ENCODE measurements at places on chromosomes 3 and 15.

GRCh38 chr3:30649572-30650318, 43.3 kb downstream of the TGFBR2 start:
- DNase-seq = peak; percentile 89

DNA sequence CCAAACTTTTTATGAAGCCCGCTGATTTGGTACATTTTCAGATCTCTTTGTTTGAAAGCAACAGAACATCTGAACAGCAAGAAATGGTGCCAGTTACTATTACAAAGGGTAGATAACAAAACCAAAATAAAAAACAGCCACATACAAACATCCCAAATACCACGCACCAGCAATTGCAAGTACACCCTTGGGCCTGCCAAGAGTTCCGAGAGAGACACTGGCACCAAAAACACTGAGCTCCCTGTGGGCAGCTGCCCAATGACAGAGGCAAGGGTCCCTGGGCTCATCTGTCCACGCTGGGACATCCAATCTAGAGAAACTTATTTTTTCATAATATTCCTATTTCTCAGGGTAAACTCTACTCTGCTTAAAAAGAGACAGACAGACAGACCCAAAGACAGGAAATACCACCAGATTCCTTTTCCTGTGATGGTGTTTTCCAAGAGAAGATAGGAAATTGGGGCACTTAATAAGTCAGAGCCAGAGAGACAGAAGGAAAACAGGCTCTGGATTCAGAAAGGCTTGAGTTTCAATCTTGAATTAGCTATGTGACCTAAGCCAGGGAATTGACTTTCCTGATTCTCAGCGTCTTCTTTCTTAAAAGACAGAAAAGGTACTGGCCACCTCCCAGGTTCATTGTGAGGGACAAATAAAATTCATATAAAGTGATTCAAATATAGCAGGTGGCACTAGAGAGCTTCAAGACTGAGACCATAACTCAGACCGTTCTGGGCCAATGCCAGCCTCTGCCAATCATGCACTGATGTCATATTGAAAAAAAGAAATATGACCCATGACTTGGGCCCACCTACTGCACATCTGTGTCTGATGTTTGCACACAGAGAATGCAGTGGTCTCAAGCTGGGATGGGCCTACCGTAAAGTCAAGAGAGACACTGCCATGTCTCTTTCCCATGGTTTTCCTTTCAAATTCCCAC, 61.3 kb downstream of the FOXP1 start:
- peak; percentile 36 for DNase-seq

DNA sequence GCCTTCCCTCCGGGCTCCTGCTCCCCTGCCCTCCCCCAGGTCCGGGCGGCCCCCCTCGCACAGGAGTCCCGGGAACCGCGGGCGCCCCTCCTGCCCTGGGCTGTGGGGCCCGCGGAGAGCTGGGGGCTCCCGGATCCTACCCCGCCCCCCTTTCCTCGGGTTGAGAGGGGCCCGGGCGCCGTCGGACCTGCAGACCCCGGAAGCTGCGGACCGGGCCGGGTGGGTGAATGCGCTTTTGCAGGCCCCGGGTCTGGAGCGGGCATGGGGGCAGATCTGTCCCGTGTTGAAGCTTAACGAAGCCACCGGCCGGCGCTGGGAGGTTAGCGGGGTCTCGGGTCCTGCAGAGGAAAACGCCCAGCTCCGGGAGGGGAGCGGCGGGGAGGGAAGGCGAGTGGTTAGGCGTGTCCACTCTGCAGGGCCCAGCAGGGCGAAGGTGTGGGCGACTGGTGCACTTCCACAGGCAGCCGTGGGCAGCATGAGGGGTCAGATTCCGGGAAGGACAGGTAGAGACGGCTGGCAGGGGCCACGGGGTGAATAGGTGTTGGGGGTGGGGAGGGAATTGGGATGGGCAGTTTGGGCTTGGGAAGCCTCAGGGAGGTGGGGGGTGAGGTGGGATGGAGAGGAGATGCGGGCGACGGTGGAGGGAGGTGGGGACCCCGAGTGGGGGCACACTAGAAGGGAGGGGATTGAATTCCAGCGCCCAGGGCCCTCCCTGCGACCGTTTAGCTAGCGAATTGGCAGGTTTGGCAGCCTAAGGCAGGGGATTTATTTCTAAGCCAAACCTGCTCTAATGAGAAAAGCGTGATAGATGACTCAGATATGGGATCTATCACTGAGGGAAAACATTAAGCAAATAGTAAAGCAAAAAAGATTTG, 635 bp downstream of the CD276 start:
- DNase-seq = peak; percentile 60

DNA sequence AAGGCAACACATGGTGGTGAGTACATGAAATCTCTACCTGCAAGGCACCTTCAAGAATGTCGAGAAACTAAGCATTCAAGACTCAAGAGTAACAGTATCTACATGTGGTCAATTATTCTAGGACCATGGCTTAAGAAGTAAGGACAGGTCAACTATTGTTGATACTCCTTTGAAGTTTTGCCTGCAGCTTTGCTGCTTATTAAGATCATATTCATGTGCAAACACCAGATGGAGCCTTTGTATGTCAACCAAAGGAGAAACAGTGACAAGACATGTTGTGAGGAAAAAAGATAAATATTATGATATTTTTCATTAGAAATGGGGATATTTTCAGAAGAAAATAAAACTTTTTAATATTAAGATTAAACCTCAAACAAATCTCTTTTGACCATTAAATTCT, 52.3 kb upstream of the FGF7 start:
- peak; percentile 40 for DNase-seq

GRCh38 chr3:178202194-178202593, 334.0 kb upstream of the KCNMB2 start:
- DNase-seq = no peak

DNA sequence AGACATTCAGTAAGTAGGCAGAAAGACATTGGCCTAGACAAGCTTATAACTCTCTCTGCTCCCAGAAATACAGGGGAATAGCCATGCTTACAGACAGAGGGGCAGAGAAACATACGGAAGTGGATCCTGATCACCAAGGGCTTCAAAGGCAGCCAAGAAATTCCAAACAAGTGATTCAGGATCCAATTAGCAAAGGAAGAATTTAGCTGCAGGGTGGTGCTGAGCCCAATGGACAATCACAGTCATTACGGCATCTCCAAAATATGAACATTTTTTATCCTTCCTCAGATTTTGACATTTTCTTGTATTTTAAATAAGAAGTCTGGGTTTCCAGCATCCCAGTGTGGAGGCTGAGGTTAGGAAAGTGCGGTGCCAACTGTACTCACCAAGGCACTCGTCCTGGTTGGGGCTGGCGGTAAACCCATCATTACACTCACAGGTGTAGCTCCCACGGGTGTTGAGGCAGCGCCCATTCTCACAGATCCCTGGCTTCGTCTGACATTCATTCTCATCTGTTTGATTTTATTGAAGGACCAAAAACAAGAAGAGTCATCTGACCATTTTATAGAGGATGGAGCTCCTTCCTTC, 96.8 kb downstream of the DUT start:
- peak; percentile 99 for DNase-seq

DNA sequence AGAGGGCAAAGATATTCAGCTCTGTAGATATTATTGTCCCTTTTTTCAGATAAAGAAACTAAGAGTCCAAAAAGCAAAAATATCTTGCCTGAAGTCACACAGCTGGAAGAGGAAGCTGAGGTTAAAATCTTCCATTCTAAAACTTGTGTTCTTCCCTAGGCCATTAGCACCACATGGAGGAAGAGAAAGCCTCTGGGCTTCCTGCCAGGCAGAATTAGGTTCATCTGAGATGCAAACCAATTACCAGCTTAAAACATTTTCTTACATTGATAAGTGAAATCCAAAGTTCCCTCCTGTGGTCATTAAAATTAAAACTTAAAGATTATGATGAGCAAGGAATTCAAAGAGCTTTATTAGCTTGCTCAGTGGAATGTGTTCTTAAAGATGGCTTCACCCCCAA, 235.3 kb upstream of the SETMAR start:
- no peak for DNase-seq

DNA sequence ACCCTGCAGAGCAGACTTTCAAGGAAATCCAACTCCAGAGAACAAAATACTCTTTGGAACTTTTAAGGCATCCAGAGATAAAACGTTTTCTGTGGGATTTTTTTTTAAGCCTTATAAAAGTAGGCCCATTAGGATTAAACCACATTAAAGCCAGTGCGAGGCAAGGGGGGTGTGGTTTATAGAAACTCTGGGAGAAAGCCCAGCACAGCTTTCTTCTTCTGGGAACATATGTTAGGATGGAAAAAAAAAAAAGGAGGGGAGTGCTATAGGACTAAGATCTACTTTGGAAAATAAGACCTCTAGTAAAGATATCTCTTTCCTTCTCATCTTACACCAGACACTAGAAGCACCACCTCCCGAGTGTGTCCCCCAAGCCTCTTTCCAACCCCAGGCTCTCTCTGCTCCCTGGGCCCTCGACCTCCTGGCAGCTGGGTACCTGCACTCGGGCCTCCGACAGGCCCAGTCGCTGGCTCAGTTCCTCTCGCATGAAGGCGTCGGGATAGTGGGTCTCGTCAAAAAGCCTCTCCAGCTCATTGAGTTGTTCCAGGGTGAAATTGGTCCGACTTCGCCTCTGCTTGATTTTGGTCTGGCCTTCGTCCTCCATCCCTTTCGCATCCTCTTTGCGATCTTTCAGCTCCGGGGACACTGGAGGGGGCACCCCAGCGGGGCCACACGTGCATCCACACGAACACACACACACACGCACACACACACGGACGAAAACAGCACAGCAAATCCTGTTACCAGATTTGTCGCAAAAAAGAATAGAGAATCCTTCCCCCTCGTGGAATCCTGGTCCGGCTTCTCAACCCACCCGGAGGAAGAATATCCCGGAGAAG, 3.8 kb downstream of the SHOX2 start:
- no peak for DNase-seq

GRCh38 chr15:57215881-57216280, 160.4 kb upstream of the CGNL1 start:
- DNase-seq = no peak

DNA sequence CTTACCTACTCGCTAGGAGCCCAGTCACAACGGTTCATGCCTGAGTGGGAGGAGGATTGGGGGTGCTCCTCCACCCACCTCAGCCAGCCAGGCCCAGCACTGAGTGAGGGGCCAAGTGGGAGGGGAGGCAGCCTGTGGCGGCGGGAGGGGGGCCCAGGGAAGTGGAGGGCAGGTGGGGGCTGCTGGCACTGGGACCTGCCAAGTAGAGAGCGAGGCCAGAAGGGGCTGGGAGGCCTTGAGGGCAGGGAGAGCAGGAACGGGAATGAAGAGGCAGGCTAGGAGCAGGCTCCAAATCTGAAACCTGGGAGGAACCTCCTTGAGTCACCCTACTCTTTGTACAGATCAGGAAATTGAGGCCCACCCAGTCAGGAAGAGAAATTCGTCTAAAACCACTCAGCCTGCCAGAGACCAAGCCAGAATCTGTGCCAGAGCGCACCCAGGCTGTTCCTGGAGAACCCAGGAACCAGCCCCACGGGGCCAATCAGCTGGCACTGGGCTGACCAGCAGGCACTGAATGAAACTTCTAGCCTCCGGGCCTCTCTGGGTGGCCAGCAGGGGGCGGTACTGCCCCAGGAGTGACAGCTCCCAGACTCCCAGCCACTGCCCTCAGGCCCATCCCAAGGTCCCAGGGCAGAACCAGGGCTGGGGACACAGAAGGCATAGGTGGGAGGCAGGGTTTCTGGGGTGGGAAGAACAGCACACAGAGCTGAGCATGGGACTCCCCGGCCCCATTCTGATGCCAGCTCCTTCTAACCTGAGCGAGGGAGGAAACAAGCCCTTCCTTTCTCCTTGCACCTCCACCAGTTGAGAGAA, 14.8 kb upstream of the CYP11A1 start:
- DNase-seq = peak; percentile 86

DNA sequence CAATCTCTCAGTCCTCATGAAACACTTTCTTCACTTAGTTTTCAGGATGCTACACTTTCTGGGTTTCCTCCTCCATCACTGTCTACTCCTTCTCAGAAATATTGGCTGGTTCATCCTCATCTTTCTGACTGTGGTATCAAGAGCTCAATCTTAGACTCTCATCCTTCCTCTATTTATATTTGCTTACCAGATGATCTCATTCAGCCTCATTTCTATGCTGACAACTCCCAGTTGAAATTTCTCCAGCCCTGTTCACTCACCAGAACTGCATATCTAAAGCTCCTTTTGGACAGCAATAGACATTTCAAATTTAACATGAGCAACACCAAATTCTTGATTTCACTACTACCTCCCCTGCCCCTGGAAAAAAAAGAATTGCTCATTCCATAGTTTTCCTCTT, 48.0 kb upstream of the FBN1 start:
- DNase-seq = peak; percentile 88

DNA sequence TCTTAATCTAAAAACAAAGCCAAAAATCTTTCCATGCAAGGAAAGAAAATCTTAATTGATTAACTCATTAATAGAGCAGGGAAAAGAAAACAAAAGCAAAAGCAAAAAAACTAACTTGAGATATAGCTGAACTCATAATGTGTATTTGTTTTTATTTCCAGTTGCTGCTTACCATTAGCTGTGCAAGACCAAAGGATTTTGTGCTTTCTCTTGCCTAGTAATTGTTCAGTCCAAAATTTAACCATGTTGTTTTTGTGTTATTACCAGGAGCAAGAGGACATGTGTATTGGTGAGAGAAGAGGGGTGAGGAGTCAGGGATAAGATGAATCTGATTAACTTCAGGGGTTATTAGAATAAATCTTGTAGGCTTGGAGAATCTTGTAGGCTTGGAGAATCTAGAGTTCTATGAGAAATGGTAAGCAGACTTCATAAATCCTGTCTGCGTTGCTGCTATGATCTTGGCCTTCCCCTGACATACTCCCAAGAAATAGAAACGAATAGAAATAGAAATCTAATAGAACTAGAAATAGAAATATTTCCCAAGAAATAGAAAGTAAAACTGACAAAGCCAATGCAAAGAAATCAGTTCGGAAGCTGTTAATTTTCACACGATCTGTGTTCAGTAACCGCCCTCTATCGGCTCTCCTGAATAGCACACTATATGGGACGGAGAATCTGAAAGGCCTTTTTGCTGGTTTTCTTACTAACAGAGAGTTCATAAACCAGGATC, 72.6 kb upstream of the TNFSF10 start:
- DNase-seq = peak; percentile 41

DNA sequence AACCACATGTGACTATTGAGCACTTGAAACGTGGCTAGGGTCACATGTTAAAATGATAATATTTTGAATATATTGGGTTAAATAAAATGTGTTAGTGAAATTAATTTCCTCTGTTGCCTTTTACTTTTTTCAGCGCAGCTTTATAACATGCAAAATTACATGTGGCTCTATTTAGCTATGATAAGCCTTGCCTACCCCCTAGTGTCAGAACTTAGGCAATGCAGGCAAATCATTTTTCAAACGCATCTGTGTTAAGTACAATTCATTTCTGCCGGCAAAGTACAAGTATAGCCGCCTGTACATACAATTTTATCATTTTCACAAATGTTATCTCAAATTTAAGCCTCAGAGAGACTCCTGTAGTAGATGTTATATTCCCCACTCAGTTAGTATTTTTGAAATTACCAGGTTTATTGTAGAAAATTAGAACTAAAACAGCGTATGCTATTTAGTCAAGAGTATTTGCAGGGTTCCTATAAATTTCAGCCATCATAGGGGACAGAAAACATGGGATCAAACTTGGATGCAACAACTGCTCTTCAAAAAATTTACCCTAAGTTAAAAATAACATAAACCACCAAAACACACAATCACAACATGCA, 56.1 kb downstream of the TAFA4 start:
- DNase-seq = peak; percentile 64

GRCh38 chr3:46350262-46350565, 3.7 kb upstream of the CCR2 start:
- DNase-seq = no peak

GRCh38 chr3:70247955-70248354, 64.5 kb downstream of the MDFIC2 start:
- DNase-seq = no peak
